ENCODE measurements at places on chromosomes 2 and 18.
A peak's percentile ranks its signal among the peaks of the same experiment; 100 is the strongest.

DNA sequence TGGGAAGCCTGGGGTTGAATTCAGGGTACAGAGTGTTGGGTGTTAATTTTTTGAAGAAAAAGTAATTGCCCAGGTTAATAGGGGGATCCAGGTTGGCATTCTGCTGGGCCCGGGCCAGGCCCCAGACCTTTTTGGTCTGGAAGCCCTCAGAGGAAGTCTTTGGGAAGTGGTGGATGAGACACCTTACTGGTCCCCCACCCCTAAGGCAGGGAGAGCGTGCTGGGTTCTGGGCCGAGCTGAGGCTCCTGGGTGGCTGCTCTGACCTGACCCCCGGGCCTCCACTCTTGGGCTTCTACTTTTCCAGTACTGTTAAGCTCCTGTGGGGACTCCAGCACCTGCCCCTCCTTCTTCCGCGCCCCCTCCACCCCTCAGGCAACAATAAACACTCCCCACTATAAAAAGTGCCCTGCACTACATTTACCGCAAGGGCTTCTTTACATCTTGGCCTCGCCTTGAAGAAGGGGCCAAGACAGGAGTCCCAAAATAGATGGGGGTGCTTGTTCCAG is 753 bp upstream of the HOXD3 start:
- no peak for DNase-seq

DNA sequence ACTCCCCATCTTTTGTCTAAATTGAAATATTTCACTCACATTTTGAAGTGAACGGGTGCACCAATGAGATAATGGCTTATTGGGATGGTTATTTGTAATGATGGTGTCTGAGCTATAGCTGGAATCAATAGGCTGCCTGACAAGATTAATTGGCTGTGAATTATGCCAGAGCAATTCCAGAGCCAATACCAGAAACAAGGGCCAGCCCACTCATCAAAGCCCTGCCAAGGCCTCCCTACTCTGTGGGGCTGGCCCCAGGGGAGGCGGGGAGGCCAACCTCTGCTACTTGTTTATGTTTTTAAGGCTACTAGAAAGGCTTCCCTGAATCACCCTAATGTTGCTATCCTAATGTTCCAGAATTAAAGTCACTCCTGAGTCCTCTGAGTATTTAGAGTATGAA is 29.1 kb upstream of the NEMP2 start:
- no peak for DNase-seq

DNA sequence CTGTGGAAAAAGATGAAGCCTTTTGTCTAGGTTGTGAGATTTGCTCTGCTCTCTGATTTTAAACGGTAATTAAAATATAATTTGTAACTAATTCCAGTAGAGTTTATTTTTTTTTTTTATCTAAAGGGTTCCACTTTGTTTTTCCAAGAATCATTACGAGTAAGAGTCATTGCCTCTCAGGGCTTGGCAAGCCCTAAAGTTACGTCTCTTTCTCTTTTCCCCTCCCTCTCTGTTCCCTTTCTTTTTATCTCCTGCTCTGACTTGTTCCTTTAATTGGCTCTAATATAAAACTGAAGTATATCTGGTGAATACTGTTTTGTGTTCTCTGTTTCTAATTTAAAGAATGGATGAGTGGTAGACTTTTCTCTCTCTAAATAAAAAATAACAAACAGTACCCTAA is 75.8 kb downstream of the CALCRL start:
- DNase-seq: no peak

DNA sequence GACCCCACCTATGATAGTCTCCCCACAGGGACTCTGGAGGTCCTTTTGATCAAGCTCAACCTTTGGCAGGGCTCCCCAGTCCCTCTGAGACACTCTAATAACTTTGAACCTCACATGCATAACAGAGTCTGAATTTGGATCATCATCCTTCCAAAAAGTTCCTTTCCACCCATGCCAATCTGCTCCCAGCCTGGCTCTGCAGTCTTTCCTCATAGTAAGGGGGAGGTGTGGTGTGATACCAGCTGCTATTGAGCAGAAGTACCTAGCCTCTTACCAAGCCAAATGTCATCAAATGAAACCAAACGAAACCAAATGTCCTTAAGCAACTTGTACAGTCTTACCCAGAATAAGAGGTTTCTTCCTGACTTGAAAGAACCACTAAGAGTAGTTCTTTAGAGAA is 36.5 kb downstream of the DTNA start:
- no peak for DNase-seq

- no peak for DNase-seq
Measured at GRCh38 chr2:238847841-238848690, at the start of gene TWIST2. TWIST2 (plus strand) TSS chr2:238848085; CDS start chr2:238848216, 131 bp downstream.

GRCh38 chr2:224025874-224026273 is 13.2 kb downstream of the SERPINE2 start:
- no peak for DNase-seq

DNA sequence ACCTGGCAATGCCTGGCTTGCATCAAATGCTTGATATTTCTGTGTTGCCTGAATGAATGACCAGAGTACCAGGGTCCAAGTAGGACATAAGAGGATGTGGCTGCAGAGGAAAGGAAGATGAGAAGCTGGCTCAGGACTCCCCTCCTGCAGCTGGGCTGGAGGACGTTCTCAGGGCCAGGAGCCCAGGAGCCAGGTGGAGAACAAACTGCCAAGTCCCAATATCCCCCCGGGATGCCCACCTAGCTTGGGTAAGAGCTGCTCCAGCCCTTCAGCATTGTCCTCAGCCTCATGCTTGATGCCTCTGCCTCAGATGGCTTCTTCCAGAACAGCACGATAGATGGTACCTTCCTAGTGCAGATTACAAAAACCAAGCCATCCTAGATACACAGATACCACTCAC is 8.6 kb upstream of the ATP6V1B1 start:
- DNase-seq: no peak

GRCh38 chr2:19461504-19462255 is 103.3 kb upstream of the OSR1 start:
- DNase-seq: no peak

- no peak for DNase-seq
Measured at GRCh38 chr2:69007603-69008002, 5.4 kb upstream of the ANTXR1 start.

GRCh38 chr18:34339155-34339554 is 114.4 kb upstream of the NOL4 start:
- peak; percentile 33 for DNase-seq

GRCh38 chr2:144362401-144362800 is 157.5 kb downstream of the ZEB2 start:
- no peak for DNase-seq

DNA sequence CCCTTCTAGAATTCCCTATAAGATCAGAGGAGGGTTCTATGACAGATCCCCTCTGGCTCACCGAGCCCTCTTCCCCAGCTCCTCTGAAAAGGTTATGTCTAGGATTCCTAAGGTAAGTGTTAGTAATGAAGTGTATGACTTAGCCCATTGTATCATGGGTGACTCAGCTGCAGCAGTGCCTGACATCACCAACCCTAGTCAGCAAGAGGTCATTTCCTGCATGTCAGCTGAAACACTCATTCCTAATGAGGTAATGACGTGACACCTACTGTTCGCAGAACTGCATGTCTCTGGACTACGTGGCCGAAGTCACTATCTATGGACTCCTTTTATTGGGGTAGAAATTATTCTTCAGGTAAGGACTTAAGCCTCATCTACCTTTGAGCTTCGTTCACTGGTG is 196.1 kb upstream of the MYT1L start:
- no peak for DNase-seq

DNA sequence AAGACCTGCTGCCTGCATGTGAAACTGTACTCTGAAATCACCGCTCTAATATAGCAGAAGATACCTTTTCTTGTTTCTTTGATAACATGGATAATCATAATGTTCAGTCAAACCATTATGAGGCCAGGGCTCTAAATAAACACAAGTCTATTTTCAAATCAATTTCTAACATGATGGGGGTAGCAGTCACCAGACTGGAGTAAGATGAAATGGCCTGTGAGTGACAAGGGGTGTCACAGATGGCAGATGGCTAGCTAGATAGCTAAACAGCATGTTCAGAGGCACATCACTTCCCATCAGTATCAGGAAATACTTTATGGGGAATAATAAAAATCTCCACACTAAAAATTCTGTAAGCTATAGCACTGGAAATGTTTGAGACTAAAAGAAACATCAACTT is 14.0 kb downstream of the MBD2 start:
- DNase-seq: no peak

GRCh38 chr2:99672766-99673350 is 183.0 kb upstream of the REV1 start:
- no peak for DNase-seq

GRCh38 chr2:20454036-20454981 is 7.4 kb downstream of the RHOB start:
- DNase-seq: no peak

DNA sequence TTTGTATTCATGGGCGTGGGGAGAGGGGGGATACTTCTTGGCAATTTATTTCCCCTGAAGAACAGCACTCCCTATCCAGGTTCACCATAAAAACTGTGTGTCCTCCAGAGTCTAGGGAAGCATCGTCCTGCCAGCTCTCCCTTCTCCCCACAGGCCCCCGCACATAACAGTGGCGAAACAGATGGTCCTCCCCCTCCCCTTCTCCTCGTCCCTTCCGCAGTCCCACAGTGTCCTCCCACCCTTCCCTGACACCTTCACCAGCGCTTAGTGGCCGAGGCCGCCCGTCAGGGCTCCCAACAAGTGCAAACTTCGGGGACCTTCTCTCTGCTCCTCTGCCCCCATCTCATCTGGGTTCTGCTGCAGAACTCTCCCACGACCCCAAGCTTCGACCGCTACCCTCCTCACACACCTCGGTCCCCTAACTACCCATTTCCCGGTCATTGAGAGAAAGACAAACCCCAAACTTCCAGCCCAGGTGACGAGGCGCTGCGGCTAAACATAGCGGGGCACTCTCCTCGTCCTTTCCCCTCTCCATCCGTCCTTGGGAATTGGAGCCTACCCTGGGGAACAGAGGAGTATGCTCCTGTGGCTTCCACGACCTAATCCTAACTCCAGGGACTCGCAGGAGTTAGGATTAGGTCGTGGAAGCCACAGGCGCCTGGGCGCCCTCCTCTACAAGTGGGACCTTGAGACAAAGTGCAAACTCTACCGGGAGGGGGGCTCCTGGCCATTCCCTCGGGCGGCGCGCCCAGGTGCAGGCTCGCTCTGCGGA is 971 bp downstream of the ZNF385B start:
- DNase-seq: no peak

DNA sequence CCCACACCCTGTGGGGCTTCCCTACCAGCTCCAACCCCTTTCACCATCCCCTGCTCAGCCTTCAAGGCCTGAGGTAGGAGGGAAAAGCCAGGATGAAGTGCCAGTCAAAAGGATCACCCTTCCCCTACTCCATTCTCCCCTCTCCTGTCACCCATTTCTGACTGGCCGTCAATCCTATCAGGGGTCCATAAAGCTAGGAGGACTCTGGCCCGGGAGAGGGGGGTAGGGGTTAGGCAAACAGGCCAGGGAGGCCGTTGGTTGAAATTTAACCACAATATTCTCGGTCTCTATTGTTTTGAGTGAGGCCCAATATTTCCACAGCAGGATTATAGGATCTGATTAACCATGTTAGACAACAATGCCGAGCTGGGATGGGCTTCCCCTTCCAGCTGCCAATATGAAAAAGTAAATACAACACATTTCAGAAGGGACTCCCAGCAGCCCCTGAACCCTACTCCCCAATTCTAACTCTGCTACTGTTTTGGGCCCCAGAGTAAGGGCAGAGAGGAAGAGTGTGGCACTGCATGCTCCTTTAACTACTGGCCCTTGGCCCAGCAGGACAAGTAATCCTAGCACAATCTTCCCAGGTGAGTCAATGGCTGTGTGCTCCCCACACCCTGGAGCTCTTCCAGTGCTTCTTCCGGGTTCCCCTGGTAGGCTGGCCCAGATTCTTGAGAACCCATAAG is 10.6 kb upstream of the IHH start:
- DNase-seq: no peak

GRCh38 chr2:238970553-238971081 is 122.7 kb downstream of the TWIST2 start:
- no peak for DNase-seq
